ENCODE measurements at places on chromosomes 12 and 14. TPM values are rescaled to one million over a fixed set of nuclear protein-coding genes. Genes with fewer than 3 reads are reported as not detected.

PARPBP gene
- 19.0 TPM for total RNA-seq

P2RX7 gene
- total RNA-seq = 7.0 TPM

PIANP gene
- 1.1 TPM for total RNA-seq

MYF6 gene
- not detected for total RNA-seq

ATP23 gene
- total RNA-seq = 18.9 TPM

OTX2 gene
- total RNA-seq = not detected

PMCH gene
- not detected for total RNA-seq

BTBD6 gene
- total RNA-seq = 51.3 TPM

TMEM117 gene
- total RNA-seq = 1.0 TPM

MYH6 gene
- not detected for total RNA-seq

ITPK1 gene
- total RNA-seq = 89.5 TPM

EEF1AKMT3 gene
- 4.1 TPM for total RNA-seq

OSGEP gene
- total RNA-seq = 63.5 TPM

TAS2R7 gene
- not detected for total RNA-seq

SLCO1B1 gene
- not detected for total RNA-seq

RAB2B gene
- 27.3 TPM for total RNA-seq

SNX6 gene
- total RNA-seq = 78.3 TPM

FAM90A1 gene
- total RNA-seq = 0.11 TPM

TAS2R46 gene
- total RNA-seq = 1.4 TPM

EFS gene
- total RNA-seq = not detected

PRKD1 gene
- total RNA-seq = not detected

DNA sequence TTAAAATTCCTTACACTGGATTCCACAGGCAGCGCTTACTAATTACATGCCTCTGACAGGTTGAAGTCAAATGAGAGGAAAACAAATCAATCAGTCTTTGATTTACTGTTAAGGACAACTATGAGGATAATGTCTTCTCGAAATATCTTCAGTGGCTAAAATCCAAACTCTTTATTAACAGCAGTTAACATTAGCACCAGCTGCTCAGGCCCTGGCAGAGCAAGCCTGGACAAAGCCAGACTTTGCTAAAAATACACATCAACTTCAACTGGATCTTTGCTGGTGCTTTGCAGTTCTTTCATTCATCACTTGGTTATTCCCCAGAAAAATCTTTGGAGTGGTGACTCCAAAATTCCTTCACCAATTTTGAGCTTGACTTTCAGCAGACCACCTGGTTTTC is 98.7 kb downstream of the HECTD4 start:
- no peak for DNase-seq

DNA sequence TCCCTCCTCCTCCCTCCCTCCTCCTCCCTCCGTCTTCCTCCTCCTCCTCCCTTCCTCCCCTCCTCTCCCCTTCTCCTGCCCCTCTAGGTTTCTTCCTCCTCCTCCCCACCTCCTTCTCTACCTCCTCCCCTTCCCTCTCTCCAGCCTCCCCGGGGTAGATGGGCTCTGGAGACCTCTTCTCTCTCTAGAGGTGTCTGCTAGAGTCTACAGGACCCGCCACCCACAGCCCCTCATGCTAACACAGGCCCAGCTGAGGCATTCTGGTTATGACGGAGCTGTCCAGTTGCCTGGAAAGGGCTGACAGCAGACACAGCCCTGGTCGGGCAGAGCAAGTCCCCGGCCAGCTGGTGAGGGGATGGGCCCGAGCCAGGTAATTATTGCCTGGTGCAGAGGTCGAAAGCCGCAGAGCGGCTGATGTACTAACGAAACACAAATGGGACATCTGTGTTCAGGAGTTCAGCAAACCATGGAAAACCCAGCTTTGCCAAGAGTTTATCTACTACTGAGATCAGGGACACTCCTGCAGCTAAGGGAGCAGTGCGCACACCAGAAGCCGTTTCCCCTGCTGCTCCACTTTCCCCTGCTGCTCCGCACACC is 96.2 kb downstream of the PAPOLA start:
- DNase-seq = no peak

GRCh38 chr14:51822499-51822898 is 37.9 kb upstream of the GNG2 start:
- DNase-seq = no peak

GRCh38 chr14:99191395-99192027 is 80.5 kb downstream of the BCL11B start:
- no peak for DNase-seq

- no peak for DNase-seq
Observed at GRCh38 chr12:16330560-16330959, 16.9 kb upstream of the MGST1 start.

DNA sequence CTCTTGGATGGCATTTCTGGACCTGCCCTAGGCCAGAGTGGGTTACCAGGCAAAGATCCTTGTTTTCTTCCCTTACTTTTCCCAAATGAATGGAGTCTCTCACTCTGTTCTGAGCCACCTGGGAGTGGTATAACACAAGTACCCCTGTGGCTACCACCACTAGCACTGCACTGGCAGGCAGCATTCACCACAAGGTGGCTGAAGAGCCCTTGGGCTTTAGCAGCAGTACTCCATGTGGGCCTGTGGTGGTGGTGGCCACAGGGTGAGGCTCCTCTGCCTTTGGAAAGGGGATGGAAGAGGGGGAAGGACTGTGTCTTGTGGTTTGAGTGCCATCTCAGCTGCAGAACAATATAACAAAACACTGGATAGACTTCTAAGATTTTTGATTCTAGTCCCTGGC is 38.1 kb upstream of the LMNTD1 start:
- DNase-seq = no peak

DNA sequence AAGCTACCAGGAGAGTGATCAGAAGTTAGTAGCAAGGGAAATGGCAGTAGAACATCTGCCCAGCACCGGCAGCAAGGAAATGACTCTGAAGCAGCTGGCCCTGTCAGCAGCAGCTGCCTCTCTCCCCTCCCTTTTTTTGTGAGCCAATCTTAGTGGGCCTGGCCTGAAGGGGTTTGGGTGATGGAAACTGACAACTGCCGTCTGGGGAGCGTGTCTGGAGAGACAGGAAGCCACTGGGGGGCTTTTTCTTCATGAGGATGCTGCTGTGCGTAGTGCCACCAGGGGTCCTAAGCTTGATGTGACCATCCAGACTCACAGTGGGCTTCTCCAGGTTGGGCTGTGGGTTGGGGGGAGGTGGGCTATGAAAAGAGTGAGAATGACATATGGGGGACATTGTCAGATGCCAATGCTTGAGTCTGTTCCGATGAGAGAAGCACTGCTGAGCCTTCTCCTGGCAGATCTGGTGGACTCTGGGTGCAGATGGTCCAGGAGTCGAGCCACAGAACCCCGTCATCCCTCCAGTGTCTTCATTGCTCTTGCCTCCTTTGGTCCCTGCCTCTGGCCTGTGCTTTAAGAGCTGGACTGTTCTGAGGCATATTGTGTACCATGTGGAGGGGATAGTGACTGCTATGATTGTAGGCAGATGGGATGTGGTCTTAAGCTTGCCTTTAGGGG is 87.6 kb upstream of the HIF1A start:
- no peak for DNase-seq

DNA sequence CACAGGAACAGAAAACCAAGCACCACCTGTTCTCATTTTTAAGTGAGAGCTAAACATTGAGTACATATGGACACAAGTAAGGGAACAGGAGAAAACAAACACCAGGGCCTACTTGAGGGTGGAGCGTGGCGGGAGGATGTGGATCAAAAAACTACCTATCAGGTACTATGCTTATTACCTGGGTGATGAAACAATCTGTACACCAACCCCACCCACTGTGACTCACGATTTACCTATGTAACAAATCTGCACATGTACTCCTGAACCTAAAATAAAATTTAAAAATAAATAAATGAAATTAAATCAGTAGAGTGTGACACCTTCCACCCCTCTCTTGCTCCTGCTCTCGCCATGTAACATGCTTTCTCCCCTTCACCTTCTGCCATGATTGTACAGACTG is 615.5 kb downstream of the RPL10L start:
- no peak for DNase-seq

DNA sequence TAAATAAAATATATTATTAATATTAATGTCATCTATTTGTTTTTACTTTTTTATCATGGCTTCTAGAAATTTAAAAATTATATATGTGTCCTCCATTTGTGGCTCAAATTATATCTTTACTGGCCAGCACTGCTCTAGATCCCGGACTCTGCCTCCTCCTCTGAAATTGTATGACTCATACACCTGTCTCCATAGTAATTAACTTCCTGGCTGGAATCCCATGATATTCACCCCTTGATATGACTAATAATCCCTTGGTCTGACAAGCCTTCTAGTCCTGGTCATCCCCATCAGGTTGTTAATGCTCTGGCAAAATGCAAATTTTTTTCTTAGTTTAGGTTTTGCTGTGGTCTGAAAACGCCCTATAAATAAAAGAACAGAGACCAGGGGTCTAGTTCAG is 116.2 kb downstream of the BMP4 start:
- DNase-seq = no peak

DNA sequence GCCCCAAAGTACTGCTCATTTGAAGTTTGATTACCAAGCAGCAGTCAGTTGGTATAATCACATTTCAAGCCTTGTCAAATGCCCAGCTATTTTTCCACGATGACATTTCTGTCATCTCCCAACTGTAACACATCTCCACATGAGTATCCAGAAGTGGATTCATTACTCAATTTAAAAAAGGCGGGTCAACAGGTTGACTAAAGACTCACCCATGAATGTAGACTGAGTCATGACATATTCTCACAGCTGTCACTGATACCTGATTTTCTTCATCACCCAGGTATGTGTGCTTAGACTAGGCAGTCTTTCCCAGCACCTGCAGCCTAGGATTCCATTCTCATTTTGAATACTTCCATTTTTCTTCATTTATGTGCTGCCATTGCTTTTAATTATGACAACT is 75.1 kb upstream of the DBX2 start:
- no peak for DNase-seq

- peak; percentile 69 for DNase-seq
Observed at GRCh38 chr12:1533602-1534304, 60.6 kb downstream of the FBXL14 start.

DNA sequence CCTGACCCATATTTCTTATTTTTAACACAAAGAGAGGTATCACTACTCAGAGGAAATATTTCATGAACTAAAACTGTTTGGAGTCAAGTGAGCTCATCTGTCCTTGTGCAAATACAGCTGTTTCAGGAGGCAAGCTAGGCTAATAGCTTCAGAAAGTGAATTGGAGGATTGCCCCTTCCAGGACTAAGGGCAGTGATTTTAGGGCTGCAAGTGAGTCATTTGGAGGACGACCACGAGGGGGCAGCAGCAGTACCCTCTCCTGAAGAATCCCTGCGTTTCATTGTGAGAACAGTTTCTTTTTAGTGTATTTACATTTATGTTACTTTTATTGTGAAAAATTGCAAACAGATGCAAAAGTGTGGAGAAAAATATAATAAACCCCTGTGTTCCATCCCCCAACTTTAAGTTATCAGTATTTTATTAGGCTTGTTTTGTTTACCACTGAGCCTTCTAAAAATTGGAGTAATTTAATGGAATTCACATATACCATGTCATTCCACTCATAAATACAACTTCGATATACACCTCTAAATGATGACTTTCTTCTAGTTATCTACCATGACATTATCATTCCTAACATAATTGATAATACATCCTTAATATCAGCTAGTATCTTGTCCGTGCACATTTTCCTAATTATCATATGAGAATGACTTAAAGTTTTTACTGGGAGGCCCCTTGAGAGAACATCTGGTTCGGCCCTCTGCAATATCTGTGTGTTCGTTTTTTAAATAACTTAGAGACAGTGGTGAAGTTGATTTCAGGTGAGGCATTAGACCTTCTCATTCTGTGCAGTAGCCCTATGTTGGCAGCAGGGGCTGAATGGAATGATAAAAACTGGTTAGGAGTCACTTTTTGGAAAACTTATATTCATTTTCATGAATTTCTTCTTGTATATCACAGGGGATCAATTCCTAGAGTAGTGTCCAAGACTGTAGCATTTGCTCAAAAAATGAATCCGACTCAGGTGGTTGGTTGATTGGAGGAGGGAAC is 13.7 kb downstream of the FOXJ2 start:
- DNase-seq = peak; percentile 81

GRCh38 chr12:40058721-40059190 is 47.1 kb downstream of the SLC2A13 start:
- no peak for DNase-seq

DNA sequence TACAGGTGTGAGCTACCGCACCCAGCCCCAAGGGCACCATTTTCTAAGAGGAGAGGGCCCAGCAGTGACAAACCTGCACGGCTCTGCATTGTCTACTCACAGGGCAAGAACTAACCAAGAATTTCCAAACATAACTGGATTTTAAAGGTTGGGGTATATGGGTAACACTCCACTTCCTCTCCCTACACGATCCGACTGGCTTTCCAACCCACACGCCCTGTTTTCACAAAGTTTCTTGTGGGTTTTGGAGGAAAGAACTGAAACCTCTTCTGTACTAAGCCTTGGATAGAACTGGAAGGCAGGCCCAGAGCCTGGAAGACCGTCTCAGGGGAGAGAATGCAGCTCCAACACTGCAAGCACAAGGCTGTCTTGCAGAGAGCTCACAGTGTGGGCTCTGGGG is 24.9 kb downstream of the SNRNP35 start:
- DNase-seq = no peak

- DNase-seq = no peak
Observed at GRCh38 chr12:109725321-109726105, 11.9 kb downstream of the FAM222A start.

DNA sequence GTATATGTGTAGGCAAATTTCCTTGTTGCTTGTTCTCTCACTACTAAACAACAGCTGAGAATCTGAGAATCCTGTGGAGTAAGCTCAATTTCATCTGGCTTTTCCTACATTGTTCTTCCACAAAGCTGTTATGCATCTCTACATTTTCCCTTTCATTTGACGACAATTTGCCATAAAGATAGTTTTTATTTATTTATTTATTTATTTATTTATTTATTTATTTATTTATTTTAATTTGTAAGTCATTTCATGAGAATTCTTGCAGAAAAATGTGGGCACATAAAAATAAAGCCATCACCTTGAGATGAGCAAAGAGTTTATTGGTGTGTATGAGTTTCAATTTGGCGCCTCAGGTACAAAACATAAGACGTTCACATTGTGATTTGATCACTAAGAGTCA is 545.9 kb upstream of the SEL1L start:
- no peak for DNase-seq
